ENCODE measurements at places on chromosomes 3 and 15.

DNA sequence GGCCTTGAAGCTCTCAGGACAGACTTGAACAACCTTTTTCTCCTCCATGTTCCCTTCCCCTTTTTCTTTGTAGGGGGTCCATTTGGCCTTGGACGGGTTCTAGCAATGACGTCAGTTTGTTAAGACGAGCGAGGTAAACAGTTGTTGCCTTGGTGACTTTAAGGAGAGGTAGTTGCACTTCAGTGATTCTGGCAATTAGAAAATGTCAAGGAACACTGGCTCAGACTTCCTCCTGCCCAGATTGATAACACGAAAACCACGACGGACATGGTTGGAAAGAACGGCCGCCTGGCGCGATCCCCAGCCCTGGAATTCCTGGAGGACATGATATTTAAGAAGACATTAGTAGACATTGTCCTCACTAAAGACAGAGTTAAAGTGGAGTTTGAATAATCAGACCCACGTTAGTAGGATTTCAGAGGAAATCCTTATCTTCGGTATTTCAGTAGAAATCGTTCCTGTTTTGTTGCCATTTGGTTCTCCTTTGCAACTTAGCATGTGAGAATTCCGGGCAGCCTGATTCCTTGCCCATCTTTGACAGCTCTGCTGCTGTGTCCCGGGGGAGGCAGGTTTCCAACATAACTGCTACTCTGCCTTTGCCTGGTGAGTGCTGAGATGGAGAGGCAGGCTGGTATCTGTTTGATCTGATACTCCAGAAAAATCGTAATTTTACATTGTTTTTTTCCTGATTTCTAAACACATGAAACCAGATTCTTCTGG lies 87.3 kb downstream of the ST6GAL1 start:
- no peak for DNase-seq

- DNase-seq, result no peak
These were observed 33.8 kb upstream of the CTSH start for GRCh38 chr15:78978601-78979179.

- no peak for DNase-seq
These were observed 274.7 kb downstream of the RPLP1 start for GRCh38 chr15:69727121-69727924.

DNA sequence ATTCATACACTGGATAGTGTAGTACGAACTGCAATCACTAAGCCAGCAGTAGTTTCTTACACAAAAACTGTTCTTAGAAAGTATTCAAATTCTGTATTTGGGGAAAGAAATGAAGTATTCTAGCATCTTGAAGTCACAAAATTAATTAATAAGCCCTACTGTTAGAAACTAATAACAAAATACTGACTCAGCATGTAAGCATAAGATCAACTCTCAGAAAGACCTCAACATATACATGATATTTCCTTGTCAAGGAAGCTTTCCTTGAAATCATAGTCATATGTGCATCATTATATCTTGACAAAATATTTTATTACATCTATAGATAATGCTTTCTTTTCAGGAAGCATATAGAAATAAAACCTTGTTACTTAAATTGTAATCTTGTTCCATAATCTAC lies 115.5 kb upstream of the GOLGA6L6 start:
- no peak for DNase-seq

- peak; percentile 3 for DNase-seq
These were observed 36.3 kb downstream of the PAK2 start for GRCh38 chr3:196775938-196776337.

DNA sequence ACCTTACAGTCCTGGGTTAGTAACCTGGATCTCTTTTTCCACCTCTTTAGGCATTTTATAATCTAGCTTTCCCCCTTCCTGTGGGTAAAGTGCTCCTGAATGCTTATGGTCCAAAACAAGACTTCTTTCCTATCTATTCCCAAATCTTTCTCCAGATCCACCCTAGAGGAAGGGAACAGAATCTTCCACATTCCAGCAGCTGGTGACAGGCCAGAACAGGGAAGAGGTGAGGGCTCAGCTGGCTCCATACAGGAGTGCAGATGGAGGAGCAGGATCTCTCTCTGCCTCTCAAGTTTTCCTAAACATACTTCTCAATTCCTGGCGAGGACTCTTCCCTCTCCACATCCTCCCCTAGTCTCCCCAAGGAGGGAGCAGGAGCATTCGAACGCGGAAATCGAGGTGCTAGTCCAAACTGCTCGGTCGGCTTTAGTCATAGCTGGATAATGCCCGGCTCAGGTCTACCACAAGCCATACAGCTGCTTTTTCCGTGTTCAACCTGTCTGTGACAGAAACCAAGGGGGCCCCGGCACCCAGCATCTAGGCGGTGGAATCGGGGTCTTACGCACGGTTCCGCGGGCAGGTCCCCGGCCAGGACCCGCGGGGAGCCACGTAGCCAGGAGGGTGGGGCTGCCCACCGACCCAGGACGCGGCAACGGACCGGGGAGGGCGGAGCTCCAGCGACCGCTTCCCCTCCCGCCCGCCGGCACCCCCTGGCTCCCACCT lies 4.0 kb downstream of the RASSF1 start:
- no peak for DNase-seq

GRCh38 chr15:72199721-72200212 lies 2.2 kb upstream of the GRAMD2A start:
- peak; percentile 74 for DNase-seq

GRCh38 chr15:34122771-34123183 lies 20.9 kb downstream of the PGBD4 start:
- DNase-seq, result no peak

- no peak for DNase-seq
These were observed 178.2 kb downstream of the TNIK start for GRCh38 chr3:171282041-171282440.

DNA sequence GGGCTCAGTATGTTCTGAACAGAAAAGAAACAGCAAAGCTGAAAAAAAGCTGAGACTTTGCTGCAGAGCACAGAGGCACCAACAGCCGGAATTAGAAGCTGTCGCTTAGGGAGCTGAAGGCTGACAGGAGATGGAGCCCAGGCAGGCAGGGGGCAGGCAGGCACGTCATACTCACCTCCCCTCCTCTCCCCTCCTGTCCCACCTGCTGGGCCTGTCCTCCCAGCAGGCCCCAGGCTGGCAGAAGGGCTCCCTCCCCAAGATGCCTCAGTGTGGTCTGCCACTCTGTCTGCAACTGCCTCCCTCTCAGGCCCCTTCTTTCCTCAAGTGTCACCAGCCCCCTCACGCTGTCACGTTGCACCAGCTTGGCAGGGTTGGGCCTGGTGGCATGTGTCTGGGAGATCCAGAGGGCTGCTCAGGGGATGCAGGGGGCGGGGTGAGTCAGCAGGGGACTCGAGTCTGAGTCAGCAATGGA lies 3.2 kb upstream of the ANKRD63 start:
- no peak for DNase-seq

GRCh38 chr3:148599481-148599880 lies 98.2 kb upstream of the AGTR1 start:
- DNase-seq, result no peak

GRCh38 chr3:23304424-23304823 lies 101.3 kb downstream of the UBE2E2 start:
- DNase-seq, result no peak

DNA sequence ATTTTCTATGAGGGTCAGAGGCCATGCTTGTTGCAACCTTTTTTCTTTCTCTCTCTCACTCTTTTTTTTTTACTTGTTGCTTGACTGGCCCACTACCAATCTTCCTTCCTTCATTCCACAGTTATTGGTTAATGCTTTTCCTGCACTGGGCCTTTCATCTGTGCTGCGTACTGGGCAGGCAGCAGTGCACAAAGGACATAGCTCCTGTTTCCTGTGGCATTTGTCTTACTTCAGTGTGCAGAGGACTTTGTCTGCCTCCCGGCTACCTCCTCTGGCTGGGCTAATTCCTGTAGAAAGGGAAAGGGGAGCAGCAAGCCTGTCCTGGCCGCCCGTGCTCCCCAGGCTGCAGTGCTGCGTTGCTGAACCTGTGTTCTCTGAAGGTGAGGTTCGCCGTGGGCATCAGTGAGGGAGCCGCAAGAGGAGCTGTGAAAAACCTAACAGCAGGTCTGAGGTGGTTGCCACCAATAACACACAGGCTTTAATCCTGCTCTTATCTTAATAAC lies 93.7 kb upstream of the RGMA start:
- DNase-seq, result no peak

Measured in CD4-positive, alpha-beta T cell treated with Interleukin-1 beta for 1 hour (primary cell).